Left hindlimb (tissue), 1 donor: ENCODE measurements at places on chromosomes 2 and 18.

- no peak for DNase-seq
These were observed 8.2 kb downstream of the ADRA2B start for GRCh38 chr2:96108151-96108540.

- no peak for DNase-seq
These were observed 170.1 kb upstream of the PGAP1 start for GRCh38 chr2:197096649-197097048.

DNA sequence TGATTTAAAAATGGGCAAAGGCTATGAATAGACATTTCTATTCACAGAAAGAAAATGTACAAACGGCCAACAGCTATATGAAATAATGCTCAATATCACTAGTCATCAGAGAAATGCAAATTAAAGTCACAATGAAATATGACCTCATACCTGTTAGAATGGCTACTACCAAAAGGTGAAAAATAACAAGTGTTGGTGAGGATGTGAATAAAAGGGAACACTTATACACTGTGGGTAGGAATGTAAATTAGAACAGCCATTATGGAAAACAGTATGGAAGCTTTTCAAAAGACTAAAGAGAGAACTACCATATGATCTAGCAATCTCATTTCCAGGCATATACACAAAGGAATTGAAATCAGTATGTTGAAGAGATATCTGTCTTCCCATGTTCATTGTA, 118.9 kb upstream of the SPOPL start:
- no peak for DNase-seq

- no peak for DNase-seq
These were observed 29.0 kb downstream of the SESTD1 start for GRCh38 chr2:179235463-179236108.

DNA sequence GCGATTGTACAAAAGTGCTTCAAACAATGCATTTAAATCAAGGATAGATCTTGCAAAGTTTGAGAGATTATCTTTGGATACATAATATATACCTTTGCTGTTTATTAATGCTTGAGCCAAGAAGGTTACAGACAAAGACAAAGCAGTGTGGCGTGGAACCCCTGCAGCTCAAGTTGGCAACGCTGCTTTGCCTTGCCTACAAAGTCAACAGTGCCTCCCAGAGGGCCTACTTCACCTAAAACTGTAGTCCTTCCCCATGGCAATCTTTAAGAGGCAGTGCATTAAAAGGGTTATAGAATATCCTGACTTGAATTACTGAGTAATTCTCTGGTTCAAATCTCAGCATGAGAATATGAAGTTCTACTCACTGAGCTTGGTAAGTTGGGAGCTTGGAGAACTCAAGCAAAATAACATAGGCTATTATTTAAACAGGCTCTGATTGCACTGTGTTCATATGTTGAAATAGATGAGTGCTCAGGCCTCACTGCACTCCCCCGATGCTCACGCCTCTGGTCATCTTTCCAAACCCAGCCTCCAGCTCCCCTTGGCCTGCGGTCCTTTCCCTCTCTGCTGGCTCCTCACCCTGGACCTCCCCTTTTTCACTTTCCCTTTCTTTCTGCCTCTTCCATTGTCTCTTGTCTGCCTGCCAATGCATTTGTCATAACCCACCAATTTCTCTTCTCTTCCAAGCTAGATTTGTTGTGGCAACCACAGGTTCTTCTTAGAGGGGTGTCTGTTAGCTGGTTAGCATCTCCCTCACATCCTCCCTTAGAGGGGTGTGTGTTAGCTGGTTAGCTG, 96.5 kb downstream of the MYT1L start:
- peak; percentile 50 for DNase-seq

DNA sequence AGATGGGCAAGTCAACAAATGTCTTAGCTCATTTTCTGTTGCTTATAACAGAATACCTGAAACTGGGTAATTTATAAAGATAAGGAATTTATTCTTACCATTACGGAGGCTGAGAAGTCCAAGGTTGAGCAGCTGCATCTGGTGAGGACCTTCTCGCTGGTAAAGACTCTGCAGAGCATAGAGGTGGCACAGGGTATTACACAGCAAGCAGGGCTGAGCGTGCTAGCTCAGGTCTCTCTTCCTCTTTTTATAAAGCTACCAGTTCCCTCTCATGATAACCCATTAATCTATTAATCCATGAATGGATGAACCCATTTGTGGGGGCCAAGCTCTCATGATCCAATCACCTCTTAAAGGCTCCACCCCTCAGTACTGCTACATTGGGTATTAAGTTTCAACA, 109.1 kb downstream of the CDK15 start:
- no peak for DNase-seq

DNA sequence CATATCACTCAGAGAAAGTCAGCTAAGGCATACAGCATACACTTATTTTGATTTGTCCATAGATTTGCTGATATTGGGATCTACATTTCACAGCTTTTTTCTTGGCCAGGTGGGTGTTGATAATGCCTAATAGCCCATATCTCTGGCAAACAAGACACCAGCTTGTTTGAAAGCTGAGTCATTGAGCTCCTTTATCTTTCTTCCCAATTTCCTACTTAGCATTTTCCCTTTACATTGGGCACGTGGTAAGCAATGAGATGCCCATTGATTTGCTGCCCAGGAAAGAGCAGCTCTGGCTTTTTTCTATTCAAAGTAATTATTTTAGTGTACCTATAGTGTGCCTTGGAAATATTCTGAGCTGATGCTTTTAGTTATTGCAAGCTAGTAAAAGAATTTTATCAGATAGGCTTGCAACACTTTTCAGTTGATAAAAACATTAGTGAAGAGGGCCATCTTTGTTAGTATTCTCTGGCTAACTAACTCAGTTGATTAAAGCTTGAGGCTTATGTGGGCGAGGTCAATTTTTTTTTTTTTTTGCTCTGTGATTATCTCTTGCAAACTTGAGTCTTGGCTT, 79.6 kb downstream of the OSBPL6 start:
- DNase-seq = no peak

GRCh38 chr2:236777408-236777807, 207.8 kb downstream of the ACKR3 start:
- no peak for DNase-seq

DNA sequence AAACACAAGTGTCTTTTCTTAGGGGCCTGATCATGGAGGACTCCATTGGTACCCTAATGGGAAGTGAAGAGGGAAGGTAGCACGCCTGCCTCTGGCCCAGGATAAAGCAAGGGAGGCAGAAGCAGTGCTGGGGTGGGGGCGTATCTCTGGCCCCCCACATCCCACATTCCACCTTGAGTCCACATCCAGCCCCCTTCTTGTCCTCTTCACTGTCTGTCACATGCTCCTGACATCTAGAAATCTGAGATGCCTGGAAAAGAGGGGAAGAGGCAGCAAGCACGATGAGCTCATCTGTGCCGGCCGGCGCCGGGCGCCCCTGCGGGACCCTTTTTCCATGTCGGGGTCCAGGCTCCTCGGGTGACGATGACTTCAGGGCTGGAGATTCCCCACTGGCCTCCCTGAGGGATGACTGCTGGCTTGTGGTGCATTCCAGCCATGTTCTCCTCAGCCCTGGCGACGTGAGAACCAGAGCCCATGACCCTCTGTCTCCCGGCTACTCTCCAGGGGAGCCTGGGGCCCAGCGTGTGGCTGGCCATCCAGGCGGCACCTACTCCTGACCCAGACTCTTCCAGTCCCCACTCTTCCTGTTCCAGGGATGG, 277.5 kb downstream of the DYSF start:
- DNase-seq = peak; percentile 29

DNA sequence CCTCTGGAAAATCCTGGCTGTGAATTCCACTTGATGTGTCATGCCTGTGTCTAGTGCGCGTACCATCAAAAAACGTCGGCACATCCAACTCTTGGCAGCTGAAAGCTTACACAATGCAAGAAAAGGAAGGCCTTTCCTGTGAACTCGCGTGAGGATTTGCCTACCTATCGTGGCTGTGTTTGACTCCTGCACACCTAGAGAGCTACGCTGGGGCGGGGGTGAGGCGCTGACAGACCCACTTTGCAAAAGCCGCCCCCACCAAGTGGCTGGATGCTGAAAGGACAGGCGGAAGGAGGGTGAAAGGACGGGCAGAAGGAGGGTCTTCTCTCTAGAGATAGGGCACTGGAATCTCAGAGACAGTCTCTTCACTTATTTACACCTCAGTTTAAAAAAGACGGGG, 270.1 kb downstream of the EIPR1 start:
- DNase-seq = no peak

DNA sequence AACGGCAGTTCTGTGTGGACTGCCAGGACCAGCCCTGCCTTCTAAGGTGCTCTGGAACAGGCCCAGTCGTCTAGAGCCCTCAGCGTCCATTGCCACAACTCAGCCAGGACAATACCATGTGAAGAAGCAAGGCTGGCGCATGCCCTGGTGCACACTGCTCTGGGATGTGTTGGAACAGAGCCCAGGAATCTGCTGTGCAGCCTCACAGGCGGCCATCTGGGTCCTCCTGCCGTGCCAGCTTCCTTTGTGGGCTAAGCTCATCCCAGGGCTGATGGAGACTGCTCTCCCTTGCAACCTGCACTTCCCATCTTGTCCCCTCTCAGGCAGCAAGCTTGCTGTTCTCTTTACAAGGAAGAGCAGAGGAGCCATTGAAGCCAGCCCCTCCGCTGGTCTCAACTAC, 246.4 kb upstream of the PXDN start:
- DNase-seq = peak; percentile 48

- DNase-seq = no peak
These were observed 360.4 kb upstream of the ZC3H15 start for GRCh38 chr2:186125625-186126024.

GRCh38 chr2:157922815-157923214, 46.7 kb upstream of the ACVR1 start:
- no peak for DNase-seq

- DNase-seq = peak; percentile 76
These were observed 2.0 kb downstream of the ZNF521 start for GRCh38 chr18:25349926-25350487.

DNA sequence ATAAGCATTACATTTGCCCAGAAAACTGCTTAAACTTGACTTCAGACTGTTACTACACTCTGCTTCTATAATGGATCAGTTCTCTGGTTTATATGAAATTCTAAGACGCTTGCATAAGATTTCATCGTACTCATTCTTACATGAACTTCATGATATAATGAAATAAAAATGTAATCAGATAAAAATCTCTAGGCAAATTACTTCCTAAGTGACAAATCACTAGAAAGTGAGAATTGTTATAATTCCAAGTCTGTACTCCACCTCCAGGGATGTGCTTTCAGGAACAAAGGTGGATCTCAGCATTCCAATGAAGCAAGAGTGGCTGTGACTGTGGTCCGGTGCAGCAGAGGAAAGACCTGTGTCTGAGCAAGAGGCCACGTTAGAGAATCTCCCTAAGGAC, 226.2 kb downstream of the PIEZO2 start:
- DNase-seq = no peak

- DNase-seq = no peak
These were observed 9.7 kb downstream of the CCDC68 start for GRCh38 chr18:54949588-54949987.

DNA sequence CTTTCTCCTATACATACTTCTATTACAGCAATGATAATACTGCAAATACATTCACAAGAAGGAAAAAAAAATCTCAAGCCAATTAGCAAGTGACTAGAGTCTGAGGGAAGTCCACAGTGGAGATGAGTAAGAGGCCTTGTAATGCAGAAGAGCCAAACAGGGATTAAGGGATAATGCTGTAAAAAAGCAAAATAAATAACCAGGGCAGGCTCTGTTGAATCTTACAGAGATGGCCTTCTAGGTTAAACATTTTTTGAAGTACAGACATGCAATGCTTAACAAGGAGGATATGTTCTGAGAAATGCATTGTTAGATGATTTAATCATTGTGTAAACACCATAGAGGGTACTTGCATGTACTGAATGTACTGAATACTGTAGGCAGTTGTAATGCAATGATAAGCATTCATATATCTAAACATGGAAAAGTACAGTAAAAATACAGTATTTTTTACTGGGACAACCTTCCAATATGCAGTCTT, 122.1 kb upstream of the RMDN2 start:
- DNase-seq = no peak

GRCh38 chr2:134119117-134119712, 134.7 kb upstream of the MGAT5 start:
- no peak for DNase-seq

DNA sequence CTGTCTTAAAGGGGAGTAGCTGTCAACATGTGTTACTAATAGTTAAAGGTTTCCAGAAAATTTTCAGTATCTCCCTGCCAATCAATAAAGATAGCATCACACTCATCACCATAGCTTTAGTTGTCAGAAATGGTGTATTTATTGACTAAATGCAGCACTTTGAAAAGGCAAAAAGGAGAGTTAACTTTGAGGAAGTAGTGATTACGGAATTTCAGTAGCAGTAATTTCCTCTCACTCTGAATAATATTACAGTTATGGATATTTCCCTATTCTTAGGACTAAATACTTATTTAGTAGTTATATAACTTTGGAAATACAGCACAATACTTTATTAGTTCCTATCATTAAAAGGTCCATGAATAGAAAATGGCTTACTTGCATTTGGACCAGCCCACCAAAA, 250.5 kb downstream of the CAMKMT start:
- no peak for DNase-seq

DNA sequence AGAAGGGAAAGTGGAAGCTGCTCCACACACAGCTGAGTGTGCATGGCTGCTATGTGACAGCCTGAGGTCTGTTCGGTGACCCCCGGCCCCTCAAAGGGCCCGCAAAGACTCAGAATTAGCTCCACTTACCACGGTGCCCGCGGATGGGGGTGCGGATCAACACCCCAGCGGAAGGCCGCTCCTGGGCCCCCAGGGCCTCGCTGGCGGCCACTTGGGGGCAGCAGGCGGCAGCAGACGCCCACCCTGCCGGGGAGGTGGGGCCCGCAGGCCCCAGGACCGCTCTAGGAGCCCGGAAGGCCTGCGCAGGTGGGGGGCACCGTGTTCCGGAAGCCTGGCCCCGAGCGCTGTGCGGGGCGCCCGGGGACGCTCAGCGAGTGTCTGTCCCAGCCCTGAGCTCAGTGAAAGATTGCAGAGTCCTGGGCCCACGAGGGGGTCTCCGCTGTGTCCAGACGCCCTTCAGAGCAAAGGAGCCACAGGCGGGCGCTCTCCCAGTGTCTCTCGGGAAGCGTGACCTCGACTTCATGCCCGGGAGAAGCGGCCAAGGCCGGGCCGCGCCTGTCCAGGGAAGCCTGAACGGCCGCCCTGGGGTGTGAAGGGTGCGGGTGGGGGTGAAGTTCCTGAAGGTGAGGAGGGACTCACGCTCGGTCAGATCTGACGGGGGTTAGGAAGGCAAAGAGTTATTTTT, 118.7 kb downstream of the VAPA start:
- DNase-seq = peak; percentile 53

DNA sequence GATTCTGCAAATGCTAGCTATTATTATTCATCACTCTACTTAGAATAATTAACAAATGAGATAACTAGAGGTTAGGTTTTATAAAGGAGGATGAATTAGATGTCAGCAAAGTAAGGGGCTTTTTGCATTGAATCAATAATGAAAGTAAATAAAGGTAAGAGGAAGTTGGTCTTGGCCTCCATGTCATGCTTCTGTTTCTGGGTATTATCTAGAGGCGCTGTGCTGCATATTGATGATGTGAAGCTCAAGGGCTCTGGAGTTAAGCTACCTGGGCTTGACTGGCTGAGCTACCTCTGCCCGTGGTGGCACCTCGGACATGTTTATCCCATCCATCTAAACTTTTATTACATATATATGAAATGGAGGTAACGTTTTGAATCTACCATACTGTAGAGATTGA, 350.9 kb downstream of the PARD3B start:
- no peak for DNase-seq

GRCh38 chr18:34643989-34644388, 66.1 kb upstream of the DTNA start:
- DNase-seq = no peak

- no peak for DNase-seq
These were observed 86.8 kb downstream of the METTL8 start for GRCh38 chr2:171346723-171347557.

GRCh38 chr18:64717026-64717425, 568.1 kb upstream of the LINC00305 start:
- DNase-seq = no peak

- no peak for DNase-seq
These were observed 101.2 kb upstream of the FSHR start for GRCh38 chr2:49255409-49255971.
